ENCODE measurements at places on chromosomes 4 and X.

DNA sequence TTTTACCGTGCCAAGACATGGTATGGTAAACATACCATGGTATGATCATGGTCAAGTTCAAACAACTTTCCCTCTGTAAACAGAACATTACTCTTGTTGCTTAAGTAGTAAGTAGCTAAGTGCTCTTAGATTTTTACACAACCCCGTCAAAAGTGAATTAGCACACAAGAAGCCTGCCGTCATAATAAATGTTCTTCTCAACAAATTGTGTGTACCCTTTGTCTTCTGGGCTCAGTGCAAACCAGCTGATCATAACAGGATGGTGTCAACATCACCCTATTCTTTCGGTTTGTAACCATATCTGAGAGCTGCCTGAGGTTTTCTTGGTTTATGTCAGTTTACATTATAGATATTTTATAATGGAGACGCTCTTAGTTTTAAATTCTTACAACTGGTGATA is 28.8 kb downstream of the MSL3 start:
- DNase-seq, result no peak

GRCh38 chr4:7862561-7863192 is 77.0 kb downstream of the AFAP1 start:
- no peak for DNase-seq

GRCh38 chr4:13329963-13330362 is 154.2 kb downstream of the RAB28 start:
- no peak for DNase-seq

- DNase-seq, result no peak
Observed at GRCh38 chr4:159051245-159052071, 51.4 kb upstream of the RAPGEF2 start.

DNA sequence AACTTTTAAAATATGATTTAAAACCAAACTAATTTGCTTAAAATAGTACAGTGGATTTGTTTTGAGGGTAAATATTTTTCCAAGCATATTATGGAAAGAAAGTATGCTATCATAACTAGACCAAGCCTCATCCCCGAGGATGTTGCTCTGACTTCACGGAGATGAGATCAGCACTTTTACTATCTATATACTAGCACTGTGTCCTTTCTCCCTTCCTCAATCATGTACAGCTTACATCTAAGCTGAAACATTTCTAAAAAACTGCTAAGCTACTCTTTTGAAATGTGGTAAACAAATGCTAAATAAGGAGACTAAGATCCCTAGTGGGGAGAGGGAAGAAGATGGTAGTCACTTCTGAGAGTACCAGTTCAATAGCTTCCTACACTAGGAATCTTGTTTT is 23.8 kb downstream of the AMMECR1 start:
- no peak for DNase-seq

DNA sequence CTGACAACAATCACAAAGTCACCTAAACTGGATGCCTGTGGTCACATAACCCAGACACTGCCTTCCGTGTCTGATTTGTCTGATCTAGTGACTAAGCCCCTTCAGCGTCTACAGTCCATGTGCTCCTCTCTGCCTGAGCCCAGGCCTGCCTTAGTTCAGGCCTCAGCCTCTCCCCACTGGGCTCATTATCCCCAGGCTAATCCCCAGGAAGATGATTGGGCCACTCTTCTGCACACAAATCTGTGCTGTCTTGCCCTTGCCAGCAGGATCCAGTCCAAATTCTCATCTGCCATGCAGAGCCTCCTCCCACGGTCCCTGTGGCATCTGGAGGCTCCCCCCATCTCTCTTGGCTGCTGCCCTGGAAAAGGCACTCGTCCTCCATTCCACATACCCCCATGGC is 96.5 kb downstream of the SLC2A9 start:
- peak; percentile 3 for DNase-seq

- DNase-seq, result no peak
Observed at GRCh38 chrX:40684092-40684491, 36.7 kb upstream of the CXorf38 start.

GRCh38 chrX:67544281-67545035 is 637 bp downstream of the AR start:
- DNase-seq, result peak; percentile 48

- no peak for DNase-seq
Observed at GRCh38 chr4:4492161-4492847, 49.5 kb downstream of the STX18 start.

DNA sequence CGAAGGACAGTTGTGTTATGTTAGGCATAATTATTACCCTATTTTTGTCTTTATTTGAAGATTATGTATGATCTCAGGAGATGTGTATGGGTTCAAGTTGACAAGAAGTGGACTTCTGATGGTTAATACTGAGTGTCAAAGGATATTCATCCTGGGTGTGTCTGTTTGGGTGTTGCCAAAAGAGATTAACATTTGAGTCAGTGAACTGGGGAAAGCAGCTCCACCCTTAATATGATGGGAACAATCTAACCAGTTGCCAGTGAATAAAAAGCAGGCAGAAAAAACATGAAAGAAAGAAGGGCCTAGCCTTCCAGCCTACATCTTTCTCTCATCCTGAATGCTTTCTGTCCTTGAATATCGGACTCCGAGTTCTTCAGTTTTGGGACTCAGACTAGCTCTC is 332.6 kb downstream of the DTHD1 start:
- DNase-seq, result no peak

DNA sequence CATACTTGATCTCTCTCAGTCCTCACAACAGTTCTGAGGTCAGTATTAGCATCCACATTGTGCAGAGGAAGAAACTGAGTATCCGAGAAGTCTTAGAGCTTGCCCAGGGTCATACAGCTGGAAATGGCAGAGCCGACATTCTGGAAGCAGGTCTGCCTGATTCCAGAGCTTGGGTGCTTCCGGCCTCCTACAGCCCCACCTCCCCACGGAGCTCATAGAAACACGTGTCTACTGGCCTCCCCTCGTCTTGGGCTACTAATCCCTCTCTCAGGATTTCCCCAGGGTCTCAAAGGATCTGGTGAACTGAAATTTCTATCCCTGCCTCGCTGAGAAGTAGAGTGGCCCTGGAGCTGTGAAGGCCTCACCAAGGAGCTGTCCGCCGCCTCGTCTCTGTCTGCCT is 12.0 kb upstream of the KDM5C start:
- no peak for DNase-seq

DNA sequence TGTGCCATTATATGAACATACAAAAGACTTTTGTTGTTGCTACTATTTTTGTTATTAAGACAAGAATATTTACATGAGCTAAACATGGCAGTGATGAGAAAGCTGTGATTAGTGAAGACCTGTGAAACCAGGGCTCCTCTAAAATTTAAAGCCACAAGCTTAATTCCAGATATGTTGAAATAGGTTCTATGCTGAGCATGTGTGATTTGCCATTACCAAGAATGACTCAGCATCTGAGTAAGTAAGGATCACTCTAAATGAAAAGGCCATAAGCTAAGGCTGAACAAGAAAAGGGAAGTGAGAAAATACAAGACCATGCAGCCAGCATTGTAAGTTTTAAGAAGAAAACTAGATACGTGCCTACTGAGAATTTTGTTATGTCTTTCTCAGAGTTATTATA is 75.9 kb upstream of the CAMK2D start:
- DNase-seq, result peak; percentile 46

GRCh38 chrX:67524428-67524827 is 19.4 kb upstream of the AR start:
- no peak for DNase-seq

DNA sequence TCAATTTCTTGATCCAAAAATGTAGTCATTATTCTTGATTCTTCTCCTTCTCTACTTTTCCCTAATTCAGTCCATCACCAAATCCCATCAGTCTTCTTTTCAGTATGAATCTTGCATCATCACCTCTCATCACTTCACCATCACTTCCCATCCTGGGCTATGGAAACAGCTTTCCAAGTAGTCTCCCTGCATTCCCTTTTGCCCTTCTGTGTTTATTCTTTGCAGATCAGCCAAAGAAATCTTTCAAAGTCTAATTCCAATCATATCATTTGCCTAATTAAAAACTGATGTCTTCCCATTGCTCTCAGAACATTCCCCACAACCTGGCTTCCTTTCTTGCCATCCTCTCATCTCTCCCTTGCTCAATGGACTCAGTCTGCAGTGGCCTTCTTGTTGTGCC is 201.7 kb upstream of the ADAMTS3 start:
- DNase-seq, result no peak

DNA sequence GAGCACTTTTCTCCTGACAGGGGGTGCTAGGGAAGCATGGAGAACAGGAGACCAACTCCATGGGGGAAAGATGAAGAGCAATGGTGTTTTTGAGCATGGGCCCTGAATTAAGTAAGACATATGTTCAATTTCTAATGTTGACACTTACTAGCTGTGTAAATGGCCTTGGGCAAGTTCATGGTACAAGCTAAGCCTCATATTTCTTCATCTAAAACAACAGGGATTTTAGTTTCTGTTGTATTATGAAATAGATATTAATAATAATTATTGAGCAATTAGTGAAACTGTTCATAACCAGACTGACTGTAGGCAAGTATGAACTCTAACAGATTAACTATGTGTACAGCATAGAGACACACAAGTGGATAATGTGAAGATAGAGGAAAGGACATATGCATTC is 515.0 kb upstream of the FAT1 start:
- no peak for DNase-seq

GRCh38 chr4:176752191-176752749 is 40.5 kb downstream of the VEGFC start:
- DNase-seq, result no peak

DNA sequence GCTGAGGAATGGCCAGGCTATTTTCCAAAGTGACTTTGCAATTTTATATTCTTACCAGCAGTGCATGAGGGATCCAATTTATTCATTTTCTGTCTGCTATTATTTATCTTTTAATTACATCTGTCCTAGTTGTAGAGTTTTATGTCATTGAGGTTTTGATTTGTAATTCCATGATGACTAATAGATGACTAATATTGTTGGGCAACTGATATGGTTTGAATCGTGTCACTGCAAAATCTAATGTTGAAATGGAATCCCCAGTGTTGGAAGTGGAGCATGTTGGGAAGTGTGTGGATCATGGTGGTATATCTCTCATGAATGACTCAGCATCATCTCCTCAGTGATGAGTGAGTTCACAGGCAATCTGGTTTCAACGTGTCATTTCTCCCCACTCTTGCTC is 201.5 kb downstream of the TBX22 start:
- peak; percentile 0 for DNase-seq

DNA sequence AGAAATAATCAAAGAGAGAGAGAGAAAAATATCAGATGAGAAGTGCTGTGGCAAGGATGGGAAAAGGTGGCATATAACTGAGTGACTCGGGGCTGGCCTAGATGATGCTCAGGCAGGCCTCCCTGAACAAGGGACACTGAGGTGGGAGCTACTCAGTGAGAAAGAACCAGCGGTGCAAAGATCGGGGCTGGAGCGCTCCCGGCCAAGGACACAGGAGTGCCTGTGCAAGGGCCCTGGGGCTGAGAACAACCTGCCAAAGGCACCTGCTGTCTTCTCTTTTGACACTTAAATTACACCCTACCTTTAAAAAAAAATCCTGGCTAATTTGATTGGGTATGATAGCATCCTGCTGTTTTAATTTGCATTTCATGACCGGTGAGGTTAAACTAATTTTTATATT is 77.7 kb upstream of the C4orf50 start:
- DNase-seq, result no peak

GRCh38 chrX:129723511-129723910 is 15.3 kb upstream of the XPNPEP2 start:
- no peak for DNase-seq

- DNase-seq, result no peak
Observed at GRCh38 chr4:118112117-118113046, 78.1 kb downstream of the NDST3 start.

- peak; percentile 2 for DNase-seq
Observed at GRCh38 chrX:115459883-115460880, 100.8 kb upstream of the PLS3 start.

- DNase-seq, result peak; percentile 91
Observed at GRCh38 chrX:138756234-138756633, 44.7 kb upstream of the FGF13 start.

DNA sequence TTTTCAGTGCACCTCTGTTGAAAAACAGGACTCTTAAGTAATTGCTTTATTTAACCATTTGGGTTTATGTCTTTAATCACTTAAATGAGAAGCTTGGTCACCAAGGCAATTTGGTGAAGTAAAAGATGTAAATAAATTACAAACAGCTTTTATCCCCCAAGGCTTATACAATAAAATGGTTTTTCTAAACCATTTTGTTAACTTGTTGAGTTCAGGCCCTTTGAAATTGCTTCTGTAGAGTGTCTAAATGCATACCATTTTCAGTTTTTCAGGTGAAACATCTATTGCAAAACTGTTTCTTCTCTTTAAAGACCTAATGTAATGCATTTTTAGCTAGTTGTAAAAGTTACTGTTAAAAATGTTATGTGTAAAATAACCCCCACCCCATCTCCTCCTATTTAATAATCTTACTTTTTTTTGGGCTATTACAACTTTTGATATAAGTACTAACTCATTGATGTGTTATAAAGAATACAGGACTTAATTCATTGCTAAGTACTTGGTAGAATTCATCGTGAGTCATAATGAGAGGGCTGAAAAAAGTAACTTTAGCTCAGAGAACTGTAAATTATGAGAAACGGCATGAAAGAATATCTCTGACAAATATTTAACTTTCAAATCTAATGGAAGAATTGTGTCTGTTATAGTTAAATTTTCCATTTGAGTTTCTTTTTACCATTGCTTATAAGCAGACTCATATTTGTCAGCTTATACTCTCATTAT is 4.5 kb downstream of the RAPGEF2 start:
- no peak for DNase-seq

GRCh38 chr4:128951316-128951715 is 141.8 kb downstream of the JADE1 start:
- no peak for DNase-seq

GRCh38 chrX:17805120-17805519 is 56.0 kb downstream of the RAI2 start:
- DNase-seq, result no peak
